Cardiac septum (tissue), 1 donor: ENCODE measurements at places on chromosomes 3 and 15. TPM values are rescaled to one million over a fixed set of nuclear protein-coding genes. Genes with fewer than 3 reads are reported as not detected.
A peak's percentile ranks its signal among the peaks of the same experiment; 100 is the strongest.

DNA sequence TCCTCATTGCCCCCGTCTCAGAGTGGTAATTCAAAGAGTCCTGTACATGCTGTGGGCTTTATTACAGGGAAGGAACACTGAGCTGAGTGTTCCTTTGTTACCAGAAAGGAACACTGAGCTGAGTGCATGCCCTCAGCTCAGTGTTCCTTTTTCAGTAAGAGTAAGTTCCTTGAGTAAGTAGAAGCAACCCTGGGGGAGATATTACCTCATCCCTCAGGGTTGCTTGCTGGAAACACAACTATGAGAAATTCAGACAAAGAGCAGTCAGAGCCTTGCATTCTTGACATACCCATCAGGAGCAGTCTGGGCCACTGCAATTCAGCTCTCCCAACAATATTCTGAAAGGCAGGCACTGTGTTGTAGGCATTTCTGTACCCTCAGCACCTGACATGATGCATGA, 17.0 kb downstream of the CHRM5 start:
- DNase-seq = no peak

Gene ABHD17C
- total RNA-seq = 8.5 TPM

- DNase-seq = peak; percentile 94
Observed at GRCh38 chr3:44712455-44713075, at the start of gene ZNF502. Gene ZNF502, plus strand, starts transcription at chr3:44712660. Its CDS starts 7,602 bp downstream, at chr3:44720262.

DNA sequence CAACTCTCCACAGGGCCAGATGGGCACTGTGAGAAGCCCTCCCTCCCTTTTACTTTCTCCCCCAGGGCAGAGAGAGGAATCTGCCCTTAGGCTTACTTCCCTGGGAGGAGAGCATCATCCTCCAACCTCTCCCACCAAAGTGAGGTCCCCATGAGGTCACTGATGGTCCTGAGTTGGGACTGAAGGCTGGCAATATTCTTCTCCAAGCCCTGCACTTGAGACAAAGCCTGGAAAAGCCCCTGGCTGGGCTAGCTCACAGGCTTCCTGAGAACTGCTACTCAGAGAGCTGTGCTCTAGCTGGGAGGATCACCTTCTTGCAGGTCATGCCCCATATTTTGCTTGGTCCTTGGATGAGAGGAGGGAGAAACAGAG, 110.0 kb upstream of the MEF2A start:
- no peak for DNase-seq

Gene KLHL40
- 0.57 TPM for total RNA-seq
